Stimulated activated CD4-positive, alpha-beta T cell treated with anti-CD3 and anti-CD28 coated beads, TNF-alpha, amount 100 ng/mL, for 4 hours (primary cell): ENCODE measurements at places on chromosomes 16 and 17.
A peak's percentile ranks its signal among the peaks of the same experiment; 100 is the strongest.

GRCh38 chr17:9240659-9241370, 219.5 kb downstream of the NTN1 start:
- no peak for DNase-seq

DNA sequence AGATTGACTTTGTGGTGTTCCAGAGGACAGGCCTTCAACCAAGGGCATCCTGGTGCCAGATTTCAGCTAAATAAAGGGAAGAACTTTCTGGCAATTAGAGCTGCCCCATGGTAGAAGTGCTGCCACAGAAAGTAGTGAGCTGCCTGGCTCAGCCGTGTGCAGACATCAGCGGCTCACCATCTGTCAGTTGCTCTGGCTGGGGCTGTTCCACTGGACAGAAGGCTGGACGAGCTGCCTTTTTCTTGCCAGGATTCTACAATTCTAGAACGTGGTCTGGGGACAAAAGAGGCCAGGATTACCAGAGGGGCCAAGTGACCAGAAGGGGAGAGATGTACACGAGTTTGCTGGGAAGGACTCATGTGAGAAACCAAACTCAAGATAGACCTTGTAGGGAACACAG, 107.0 kb upstream of the RPL38 start:
- no peak for DNase-seq

- DNase-seq = peak; percentile 61
Measured at GRCh38 chr17:41811549-41812380, at the start of gene P3H4. TSS of gene P3H4 (minus strand) at chr17:41811949. CDS start at chr17:41811915, 34 bp downstream.

GRCh38 chr16:64061621-64062020, 1060.2 kb downstream of the CDH11 start:
- DNase-seq = no peak

DNA sequence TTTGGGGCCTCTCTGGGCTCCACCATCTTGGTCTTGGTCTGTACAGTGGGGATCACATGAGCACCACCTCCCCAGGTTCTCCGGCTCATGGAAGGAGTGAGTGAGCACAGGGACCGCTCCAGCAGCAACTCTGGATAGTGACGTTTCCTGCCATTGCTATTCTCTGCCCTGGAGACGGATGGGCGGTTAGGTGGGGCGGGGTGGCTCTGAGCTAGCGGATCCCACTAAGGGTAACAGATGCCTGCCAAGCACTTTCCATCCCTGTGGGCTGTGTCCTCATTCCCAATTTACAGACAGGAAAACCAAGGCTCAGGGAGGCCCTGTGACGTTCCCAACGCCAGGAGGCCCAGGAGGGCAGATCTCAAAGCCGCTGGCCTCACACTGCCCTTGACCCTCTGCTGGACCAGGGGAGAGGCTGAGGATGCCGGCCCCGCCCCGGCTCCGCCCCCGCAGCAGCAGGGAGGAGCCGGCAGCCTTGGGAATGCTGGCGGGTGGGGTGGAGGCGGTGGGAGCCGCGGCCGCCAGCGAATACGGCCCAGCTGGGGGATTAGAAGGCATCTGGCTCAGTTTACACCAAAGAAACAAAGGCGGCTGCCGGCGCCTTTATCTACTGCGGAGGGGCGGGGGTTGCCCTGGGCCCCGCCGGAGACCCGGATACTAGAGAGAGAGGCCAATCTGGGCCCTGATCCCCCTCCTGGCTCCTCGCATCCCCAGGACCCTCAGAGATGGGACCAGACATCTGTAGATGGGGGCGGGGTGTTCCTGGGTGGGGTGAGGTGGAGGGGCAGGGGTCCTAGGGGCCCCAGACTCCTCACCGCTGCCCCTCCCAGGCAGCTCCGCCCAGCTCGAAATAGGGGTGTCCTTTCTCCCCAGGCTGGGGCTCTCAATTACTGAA, 122.3 kb upstream of the CIBAR2 start:
- DNase-seq = no peak

GRCh38 chr17:30556374-30557332, 79.4 kb downstream of the GOSR1 start:
- DNase-seq = no peak

- DNase-seq = no peak
Measured at GRCh38 chr16:4415538-4416199, 727 bp downstream of the CORO7 start.

GRCh38 chr16:28179354-28179753, 32.4 kb downstream of the XPO6 start:
- no peak for DNase-seq

- DNase-seq = no peak
Measured at GRCh38 chr16:87984632-87985267, 33.5 kb downstream of the BANP start.

DNA sequence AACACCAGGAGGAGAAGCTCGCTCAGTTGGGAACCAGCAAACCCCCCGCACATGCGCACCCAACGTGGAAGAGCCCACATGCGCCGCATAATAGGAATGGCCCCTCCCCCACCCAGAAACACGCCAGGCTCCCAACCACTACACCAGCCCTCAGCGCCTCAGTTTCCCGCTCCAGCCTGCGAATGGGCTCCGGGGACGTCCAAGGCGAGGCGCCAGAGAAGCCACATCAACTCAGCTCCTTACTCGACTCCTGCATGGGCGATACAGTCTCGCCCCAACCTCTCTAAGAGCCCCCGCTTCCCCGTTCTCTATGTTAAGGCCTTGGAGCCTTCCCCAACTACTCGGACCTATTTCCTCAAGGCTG, 504 bp downstream of the SRSF1 start:
- DNase-seq = peak; percentile 58

DNA sequence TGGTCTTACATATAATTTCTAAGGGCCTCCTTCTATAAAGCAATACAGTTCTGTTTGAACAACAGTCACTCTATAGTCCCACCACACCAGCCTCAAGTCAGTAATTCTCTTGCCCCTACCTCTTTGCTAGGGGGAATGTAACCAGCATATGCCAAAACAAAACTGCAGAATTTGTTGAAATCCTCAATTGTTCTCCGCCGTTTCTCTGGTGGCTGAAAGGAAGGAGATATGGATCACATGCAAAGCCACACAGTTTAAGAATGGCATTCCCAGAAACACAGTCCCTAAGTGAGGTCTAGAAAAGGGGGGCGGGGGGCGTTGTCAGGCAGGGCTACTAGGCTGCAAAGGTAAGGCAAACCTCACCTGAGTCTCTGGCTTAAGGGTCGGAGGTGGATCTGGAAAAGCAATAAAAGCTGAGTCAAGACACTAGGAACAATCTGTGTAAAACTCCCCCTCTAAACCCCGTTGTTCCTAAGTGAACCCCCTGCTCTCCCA, 1.9 kb downstream of the PHF23 start:
- no peak for DNase-seq

GRCh38 chr17:56489980-56490379, 103.5 kb upstream of the NOG start:
- no peak for DNase-seq

- no peak for DNase-seq
Measured at GRCh38 chr17:292531-293382, 59.9 kb downstream of the RPH3AL start.

DNA sequence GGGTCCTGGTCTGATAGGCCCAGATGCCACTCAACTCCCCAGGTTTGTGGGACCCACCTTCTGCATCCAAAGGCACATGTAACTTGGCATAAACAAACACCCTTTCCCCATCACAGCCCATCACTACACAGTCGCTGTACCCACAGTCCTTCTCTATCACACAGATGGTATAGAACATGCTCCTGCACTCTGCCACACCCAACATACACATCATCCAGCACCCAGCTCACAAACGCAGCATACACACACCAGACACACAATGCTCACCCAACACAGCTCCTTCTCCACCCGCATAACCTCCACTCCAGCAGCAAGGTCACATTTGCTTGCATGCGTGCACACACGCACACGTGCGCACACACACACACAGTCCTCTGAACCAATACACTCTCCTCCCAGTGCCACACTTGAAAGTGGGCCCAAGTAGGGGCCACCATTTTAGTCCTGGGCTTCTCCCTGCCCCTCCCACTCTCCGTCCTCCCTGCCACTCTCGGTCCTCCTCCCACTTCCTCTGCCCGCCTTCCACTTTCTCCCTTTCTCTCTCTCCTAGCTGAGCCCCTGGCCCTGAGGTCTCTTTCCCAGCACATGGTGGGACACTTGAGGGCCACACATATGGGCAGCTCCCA, 8.5 kb upstream of the TMEM92 start:
- no peak for DNase-seq

DNA sequence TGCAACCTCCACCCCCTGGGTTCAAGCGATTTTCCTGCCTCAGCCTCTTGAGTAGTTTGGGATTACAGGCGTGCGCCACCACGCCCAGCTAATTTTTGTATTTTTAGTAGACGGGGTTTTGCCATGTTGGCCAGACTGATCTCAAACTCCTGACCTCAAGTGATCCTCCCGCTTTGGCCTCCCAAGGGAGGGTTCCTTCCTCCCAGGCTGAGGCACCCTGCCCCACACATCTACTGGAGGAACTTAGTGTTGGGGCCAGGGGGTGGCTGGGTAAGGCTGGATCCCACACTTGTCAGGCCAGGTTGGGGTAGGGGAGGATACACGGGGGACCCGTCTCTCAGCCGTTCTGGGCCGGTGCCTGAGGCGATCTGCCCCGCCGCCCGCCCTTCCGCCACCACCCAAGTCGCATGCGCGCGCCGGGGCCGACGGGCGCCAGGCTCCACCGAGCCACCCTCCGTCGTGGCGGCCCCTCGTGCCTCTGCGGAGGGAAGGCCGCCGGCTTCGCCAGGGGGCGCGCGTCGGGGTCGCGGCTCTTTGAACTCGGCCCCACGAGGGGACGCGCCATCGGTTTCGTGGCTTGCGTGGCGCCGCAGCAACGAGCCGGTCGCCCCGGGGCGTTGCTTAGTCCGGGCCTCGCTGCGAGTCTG, 15.9 kb downstream of the GRB7 start:
- no peak for DNase-seq
